ENCODE measurements at places on chromosomes 5 and 9.

GRCh38 chr5:175778951-175779503, 92.4 kb upstream of the CPLX2 start:
- peak; percentile 11 for DNase-seq

DNA sequence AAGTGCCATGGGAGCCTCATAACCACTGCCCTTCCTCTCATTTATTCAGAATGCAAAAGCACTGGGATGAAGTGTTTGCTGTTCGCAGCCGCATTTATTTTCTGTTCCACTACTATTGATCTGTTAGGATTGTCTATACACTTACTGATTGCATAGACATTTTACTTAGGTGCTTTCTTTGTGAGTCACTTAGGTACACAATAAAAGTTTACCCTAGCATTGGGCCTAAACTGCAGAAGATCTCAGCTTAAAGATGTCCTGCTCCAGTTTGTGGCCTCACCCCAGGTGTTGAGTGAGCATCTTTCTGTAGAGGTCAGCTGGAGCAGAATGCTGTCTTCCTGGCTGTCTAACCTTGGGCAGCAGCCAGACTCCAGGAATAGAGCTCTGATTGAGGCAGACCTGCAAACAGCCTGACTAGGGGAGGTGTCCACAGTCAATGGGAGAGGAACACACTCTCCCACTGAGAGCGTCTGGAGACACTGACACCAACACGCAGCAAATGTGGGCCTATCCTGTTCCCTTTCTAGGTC, 54.0 kb downstream of the GPR21 start:
- DNase-seq = no peak

- no peak for DNase-seq
These were observed 37.4 kb upstream of the TNFAIP8 start for GRCh38 chr5:119318256-119318894.

DNA sequence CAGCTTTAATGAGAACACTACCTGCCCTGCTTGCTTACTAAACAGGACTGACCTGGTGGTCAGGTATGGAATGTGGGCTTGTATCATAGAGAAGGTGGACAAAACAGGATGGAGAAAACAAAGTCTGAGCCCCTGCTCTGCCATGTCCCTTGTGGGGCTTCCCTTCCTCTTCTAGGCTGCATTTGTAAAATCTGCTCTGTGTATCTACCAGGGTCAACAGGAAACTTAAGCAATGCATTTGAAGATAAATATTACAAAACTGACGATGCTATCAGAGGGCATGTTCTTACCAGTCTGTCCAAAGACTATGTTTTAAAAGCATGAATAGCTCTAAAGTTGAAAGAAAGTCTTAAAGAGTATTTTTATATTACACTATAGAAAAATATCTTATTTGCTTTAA, 228.7 kb downstream of the DCP2 start:
- DNase-seq = no peak

- DNase-seq = no peak
These were observed 247.4 kb downstream of the SMARCA2 start for GRCh38 chr9:2262386-2263071.

GRCh38 chr9:1916655-1917054, 98.5 kb upstream of the SMARCA2 start:
- DNase-seq = no peak

- no peak for DNase-seq
These were observed 313.5 kb downstream of the PRDM9 start for GRCh38 chr5:23820765-23821471.

GRCh38 chr9:89928106-89928505, 323.3 kb downstream of the GADD45G start:
- no peak for DNase-seq

DNA sequence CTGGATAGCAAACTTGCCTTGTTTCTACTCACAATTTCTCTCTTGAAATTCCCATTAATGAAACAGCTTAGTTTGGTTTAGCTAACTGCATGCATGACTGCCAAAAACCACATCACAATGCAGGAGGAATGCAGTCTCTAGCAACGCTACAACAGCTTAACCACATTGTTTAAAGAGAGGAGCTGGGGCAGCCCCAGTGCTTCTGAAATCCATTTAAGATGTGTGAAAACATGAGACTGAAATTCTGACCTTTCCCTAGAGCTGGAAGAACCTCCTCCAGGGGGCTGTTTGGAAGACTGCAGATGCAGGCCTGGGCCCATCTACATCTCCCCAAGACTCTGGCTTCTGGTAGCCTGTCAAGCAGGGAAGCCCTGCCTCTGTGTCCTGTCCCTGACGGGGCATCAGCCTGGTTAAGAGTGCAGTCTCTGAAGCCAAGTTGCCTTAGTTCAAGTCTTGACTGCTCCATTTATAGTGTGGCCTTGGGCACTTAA, 157.1 kb downstream of the ZNF462 start:
- no peak for DNase-seq

DNA sequence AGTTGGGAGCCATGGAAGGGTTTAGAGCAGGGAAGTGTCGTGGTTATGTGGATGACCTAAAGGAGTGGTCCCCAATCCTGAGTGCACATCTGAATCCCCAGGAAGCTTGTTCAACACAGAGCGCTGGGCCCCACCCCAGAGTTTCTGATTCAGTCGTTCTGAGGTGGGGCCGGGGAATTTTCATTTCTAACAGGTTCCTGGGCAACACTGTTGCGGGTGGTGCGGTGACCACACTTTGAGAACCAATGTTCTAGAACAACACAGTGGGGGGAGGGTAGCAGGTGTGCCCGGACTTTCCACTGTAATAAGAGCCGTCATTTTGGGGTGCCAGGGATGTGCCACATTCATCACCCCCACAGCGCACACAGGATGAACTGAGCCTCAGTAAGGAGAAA, 39.3 kb downstream of the DUSP1 start:
- no peak for DNase-seq

DNA sequence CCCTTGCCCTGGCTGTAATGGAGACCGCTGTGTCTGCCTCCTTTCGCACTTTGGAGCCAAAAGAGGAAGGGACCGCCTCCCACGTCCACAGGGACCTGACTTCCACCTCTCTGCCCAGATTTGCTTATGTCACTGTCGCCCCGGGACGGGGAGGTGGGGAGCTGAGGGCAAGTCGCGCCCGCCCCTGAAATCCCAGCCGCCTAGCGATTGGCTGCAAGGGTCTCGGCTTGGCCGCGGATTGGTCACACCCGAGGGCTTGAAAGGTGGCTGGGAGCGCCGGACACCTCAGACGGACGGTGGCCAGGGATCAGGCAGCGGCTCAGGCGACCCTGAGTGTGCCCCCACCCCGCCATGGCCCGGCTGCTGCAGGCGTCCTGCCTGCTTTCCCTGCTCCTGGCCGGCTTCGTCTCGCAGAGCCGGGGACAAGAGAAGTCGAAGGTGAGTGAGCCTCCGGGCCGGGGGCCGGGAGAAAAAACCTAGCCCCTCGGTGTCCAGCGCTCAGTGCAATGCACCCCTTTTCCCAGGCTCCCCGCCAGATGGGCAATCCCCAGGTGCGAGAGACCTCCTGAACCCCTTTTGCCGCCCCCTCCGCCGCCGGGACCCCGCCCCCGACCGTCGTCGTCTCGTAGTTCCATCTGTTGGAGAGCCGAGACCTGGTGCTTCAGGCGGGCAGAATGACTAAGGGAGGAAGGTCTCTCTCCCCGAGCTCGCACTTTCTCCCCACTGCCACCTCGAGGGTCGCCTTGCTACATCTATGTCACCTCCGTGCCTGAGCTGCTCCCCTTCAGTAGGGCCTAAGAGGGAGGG, at the start of gene GPX3:
Gene GPX3, plus strand, starts transcription at position 288 of the 807 bp plus-strand sequence. Its CDS starts 64 bp downstream, at position 352.
- DNase-seq = no peak

DNA sequence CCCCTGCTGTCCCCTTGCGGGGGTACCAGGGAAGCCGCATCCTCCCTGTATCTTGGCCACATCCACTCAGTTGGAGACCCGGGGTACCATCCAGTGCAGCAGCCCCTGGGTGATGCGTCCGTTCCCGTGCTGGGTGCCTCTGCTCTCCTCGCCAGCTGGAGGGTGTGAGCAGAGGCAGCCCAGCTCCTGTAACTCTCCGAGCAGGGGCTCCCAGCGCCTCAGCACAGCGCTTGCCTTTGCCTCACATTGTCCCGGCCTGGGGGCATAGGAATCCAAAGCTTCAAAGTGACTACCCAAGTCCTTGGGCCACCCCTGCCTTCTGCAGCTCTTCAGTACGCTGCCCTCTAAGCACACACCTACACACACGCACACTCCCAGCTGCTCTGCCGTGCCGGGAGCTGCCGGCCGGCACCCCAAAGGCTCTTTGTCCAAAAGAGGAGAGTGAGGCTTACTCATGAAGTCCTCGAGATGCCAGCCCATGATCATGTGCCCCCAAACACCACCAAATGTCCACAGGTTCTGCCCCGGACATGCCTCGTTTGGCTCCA, 733 bp downstream of the ANGPTL2 start:
- DNase-seq = no peak

DNA sequence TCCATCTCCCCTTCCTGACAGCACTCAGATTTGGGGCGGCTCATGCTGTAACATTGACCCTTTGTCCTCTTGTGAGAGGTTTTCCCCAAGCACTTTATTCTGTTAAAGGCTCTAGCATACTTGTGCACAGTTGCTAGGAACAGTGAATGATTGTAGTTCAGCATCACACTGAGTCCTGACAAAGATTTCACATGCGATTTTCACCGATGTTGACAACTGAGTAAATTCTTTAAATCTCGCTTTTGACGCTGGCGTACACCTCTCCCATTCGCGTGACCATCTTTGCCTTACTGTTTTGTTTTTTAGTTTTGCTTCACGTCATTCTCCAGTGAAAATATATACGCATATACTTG, 780 bp downstream of the CDC37L1 start:
- no peak for DNase-seq

GRCh38 chr9:8569823-8570222, 770.2 kb upstream of the DMAC1 start:
- no peak for DNase-seq

GRCh38 chr9:132755096-132755495, 84.8 kb downstream of the GTF3C4 start:
- DNase-seq = no peak

GRCh38 chr9:105242557-105242956, 1.9 kb upstream of the SLC44A1 start:
- DNase-seq = no peak

DNA sequence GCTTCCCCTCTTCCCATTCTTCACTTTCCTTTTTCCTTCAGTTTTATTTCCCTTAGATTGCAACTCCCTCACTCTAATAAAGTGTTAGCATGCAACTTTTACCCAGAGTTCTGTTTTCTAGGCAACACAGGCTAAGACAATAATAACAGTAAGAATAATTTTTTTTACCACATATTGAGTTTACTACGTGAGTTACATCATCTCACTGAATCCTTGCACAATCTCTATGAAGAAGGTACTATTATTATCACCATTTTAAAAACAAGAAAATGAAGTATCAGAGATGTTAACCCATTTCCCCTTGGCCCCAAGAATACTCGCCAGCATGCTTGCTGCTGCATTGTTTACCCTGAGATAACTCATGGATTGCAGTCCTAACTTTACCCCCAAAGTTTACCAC, 53.7 kb upstream of the SMIM32 start:
- no peak for DNase-seq

DNA sequence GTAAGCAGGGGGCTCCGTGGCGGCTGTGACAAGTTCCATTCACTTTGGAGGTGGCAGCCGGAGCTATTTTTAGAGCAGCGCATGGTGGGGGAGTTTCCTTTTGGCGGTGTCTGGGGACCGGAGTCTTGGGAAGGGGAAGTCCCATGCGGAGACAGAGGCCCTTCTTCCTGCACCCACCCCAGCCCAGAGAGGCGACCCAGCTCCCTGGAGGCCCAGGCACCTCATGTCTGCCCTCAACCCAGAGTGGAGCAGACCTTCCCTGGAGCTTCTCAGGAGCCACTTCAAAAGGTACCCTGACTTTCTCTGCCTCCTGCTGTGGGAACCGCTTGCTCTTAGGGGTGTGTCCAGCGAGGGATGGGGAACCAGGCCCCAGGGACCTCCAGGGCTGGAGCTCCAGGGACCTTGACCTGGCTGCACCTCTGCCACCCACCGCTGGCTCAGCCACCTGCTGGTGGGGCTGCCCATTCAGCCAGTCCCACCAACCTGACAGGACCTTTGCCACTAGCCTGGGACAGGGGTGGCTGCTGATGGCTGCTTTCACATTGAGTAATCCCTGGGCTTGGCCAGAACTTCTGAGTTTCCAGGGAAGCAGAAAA, 34.1 kb downstream of the NEK6 start:
- DNase-seq = no peak

DNA sequence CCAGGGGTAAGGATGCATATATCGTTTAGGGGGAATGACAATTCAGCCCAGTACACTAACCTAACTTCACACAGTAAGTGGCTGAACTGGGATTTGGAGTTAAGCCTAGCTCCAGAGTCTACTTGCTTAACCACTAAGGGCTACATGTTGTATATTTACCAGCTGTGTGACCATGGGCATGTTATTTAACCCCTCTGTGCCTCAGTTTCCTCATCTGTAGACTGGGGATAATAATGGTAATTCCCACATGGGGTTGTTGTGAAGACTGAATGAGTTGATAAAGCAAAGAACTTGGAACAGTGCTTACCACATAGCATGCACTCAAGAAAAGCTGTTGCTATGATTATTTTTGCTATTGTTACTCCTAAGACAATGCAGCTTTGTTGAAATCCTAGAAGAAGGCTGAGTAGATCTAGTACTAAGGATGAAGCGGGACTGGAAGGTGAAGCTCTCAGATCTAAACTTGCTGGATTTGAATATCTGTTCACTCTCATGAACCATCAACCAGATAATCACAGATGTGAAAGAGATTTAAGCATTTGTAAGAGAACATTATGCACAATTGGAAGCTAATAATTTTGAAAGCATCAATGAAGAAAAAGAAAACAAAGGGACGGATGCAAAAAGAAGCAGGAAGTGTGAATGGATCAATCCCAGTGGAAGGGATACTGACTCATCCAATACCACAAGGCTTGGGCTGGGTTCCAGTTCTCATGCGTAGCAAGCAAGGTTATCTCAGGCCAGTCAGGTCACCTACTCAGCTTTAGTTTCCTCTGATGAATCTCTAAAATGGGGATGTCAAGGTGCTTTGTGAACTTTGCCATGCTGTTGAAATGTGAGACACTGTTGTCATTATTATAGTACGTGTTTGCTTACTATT, 78.5 kb upstream of the TBC1D2 start:
- DNase-seq = no peak

DNA sequence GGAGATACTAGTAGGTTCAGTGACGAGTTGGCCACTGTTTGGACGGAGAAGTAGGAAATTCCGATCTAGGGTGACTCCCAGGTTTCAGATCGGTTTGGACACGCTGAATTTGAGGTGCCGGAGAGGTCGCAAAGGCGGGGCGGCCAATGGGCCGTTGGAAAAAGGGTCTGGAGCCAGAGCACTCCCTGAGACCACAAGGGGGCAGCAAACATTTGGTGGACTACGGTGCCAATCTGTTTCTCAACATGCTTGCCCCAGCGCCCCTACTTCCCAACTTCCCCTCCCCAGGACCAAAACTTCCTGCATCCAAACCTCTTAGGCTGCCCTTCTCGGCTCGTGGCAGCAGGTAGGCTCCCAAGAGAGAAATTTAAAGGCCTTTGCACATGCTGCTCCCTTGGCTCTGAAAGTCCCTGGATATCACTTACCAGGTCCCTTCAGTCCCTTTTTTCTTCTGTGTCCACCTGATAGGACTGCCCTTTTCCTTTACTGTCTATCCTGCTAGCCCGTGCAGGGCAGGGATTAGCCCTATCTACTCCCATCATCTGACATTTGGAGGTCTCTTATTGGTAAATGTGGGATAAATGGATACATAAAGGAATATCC, 992 bp upstream of the RPP25L start:
- peak; percentile 74 for DNase-seq

GRCh38 chr9:116450378-116451139, 236.5 kb upstream of the TRIM32 start:
- no peak for DNase-seq
